Activated T-cell treated with anti-CD3 and anti-CD28 coated beads for 24 hours (primary cell): ENCODE measurements at places on chromosomes 5 and 9.

DNA sequence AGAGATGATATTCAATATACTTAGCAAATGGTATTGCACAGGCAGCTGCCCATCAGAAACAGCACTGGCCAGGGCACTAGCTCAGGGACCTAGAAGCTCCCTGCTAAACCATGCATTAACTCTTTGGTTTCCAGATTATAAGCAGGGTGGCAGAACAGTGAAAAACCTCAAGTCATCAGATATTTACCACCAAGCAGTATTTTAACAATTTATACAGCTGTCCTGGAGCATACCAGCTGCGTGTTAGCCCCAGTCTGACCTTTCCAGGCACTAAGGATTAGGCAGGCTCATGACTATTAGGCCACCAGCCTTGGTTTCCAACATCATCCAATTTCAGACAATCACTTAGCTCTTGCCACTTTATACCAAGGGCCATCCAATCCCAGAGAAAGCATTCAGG is 326.5 kb downstream of the CAAP1 start:
- DNase-seq: no peak

DNA sequence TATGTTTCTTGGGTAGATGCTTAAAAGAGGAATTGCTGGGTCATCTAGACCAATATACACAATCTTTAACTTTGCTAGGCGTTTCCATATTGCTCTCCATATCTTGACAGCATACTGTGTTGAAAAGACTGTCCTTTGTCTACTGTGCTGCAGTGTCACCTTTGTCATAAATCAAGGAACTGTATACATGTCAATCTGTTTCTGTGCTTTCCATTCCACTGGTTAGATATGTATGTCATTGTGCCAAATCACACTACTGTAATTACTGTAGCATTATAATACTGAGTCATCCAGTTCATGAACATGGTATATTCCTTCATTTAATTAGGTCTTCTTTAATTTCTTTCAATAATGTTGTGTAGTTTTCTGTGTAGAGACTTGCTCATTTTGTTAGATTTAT is 149.7 kb upstream of the RASGRF2 start:
- no peak for DNase-seq

DNA sequence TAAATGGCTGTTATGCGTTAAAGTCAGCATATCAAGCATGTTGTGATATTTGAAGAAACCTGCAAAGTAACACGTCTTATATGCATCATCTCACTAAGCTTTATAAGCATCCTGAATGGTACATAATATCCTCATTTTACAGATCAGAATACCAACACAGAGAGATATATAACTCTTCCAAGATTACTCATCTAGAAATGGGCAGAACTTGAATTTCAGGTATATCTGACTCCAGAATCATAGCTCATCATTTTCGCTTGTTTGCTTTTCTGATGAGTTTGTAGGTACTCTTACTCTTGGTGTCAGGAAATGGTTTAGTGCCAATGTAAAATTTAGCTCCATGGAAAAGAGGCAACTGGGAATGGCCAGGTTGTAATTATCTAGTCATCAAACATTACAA is 232.3 kb upstream of the ANKH start:
- no peak for DNase-seq

GRCh38 chr9:13387734-13388067 is 108.2 kb upstream of the MPDZ start:
- no peak for DNase-seq

GRCh38 chr5:175305251-175305650 is 138.7 kb downstream of the DRD1 start:
- DNase-seq: no peak

- DNase-seq: no peak
Observed at GRCh38 chr5:150750469-150750868, 8.3 kb downstream of the DCTN4 start.

GRCh38 chr9:34479431-34479866 is 20.8 kb downstream of the DNAI1 start:
- DNase-seq: no peak
